Activated T-cell treated with anti-CD3 and anti-CD28 coated beads, Interleukin-2, amount 50 U/mL, for 72 hours (primary cell): ENCODE measurements at places on chromosomes 12 and 14.

- no peak overlapping the region for H3K4me3 ChIP-seq
- DNase-seq, result no peak
- no peaks in the 10 kb centered on the region for H3K27me3 ChIP-seq
Measured at GRCh38 chr12:41743835-41744234, 400.8 kb downstream of the GXYLT1 start.

DNA sequence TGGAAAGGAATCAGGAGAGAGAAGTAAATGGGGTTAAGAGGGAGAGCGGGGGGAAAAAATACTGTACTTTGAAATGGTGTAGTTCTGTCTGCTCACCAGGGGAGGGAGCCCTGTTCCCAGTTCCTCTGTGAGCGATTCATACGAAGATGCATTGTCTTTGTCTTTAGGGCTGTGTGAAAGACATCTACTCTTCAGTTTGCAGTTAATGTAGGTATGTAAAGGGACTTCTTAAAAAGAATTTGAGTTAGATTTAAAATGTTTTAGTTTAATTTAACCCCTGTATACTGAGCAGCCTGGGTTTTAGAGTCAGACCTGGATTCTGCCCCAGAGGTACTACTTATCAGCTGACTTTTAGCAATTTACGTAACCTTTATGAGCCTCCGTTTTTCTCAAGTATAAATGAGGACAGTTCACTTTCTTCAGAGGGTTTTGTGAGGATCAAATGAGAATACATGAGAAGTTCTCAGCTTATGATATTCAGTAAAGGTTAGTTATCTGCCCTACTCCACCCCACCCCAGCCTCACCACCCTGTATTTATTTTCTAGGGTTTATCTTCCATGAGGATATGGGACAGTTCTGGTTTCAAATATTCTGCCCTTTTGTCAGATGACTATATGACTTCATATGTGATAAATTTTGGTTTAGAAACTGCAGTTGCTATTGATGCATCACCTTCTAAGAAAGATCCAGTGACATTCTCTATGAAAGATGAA is 82.5 kb upstream of the EVL start:
- no peak overlapping the region for H3K4me3 ChIP-seq
- H3K4me1 ChIP-seq, result peaks cover 23% of the 10 kb centered on the region
- DNase-seq, result peak; percentile 58

DNA sequence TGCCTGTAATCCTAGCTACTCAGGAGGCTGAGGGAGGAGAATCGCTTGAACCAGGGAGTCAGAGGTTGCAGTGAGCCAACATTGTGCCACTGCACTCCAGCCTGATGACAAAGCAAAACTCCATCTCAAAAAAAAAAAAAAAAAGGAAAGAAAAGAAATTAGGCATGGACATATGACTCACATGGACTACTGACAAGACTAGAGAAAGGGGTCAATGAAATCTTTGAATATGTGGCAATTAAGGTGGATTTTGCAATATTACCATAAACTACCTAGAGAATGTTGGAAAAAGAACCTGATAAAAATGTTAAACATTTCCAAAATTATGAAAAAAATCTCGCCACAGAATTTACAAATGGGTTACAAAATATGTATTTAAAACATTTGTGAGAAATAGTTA is 873.6 kb downstream of the C12orf50 start:
- no peaks in the 10 kb centered on the region for H3K4me1 ChIP-seq
- H3K36me3 ChIP-seq, result no peaks in the 10 kb centered on the region
- DNase-seq, result no peak
- H3K27ac ChIP-seq, result no peak overlapping the region
- no peak overlapping the region for H3K4me3 ChIP-seq
- H3K27me3 ChIP-seq, result no peaks in the 10 kb centered on the region

DNA sequence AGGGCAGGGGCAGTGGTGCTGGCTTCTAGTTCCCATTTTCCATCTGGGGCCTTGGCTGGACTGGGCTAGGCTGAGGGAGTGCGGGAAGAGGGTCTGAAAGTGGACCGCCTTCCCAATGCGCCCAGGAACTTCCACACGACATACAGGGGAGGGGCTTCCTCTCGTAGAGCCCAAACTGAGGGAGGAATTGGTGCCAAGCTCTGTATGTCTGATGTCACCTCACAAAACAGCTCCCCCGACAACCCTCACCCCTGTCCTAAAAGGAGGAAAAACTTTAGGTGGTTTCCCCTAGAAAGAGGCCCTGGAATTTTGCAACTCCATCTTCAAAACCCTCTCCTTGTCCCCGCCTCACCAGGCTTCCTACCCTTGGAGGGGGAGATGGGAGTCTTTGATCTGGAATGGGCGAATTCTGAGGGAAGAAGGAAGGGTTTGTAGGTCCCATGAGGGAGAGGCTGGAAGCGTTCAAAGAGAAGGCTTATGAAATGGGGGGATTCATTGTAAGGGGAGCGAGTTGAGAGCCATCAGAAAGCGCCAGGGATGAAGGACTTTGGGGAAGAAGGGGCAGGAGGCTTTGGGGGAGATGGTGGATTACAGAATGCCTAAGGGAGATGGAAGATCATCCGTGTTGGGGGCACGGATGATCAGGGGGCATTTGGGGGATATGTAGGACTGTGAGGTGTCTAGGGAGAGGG is 844 bp downstream of the GLTP start:
- H3K36me3 ChIP-seq, result no peaks in the 10 kb centered on the region
- peak overlapping the region; percentile 99 for H3K4me3 ChIP-seq
- H3K4me1 ChIP-seq, result peaks cover 63% of the 10 kb centered on the region
- DNase-seq, result no peak
- H3K27ac ChIP-seq, result peak overlapping the region; percentile 89
- no peaks in the 10 kb centered on the region for H3K27me3 ChIP-seq

GRCh38 chr12:56434828-56435227 is 14.4 kb downstream of the TIMELESS start:
- no peaks in the 10 kb centered on the region for H3K27me3 ChIP-seq
- H3K27ac ChIP-seq, result no peak overlapping the region
- H3K4me1 ChIP-seq, result no peaks in the 10 kb centered on the region
- DNase-seq, result no peak
- no peak overlapping the region for H3K4me3 ChIP-seq

DNA sequence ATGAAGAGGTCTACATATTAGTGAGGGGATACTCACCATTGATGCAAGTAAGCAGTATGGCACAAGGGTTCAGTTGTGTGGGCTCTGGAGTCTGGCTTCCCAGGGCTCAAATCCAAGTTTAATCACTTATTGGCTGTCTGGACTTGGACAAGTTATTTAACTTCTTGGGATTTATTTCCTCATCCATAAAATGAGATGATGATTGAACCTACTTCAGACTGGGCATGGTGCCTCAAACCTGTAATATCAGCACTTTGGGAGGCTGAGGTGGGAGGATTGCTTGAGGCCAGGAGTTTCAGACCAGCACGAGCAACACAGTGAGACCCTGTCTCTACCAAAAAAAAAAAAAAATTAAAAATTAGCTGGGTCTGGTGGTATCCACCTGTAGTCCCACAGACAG is 67.9 kb downstream of the KCNK10 start:
- H3K36me3 ChIP-seq, result no peaks in the 10 kb centered on the region
- no peaks in the 10 kb centered on the region for H3K4me1 ChIP-seq
- H3K4me3 ChIP-seq, result no peak overlapping the region
- peaks cover 34% of the 10 kb centered on the region for H3K27me3 ChIP-seq
- no peak overlapping the region for H3K27ac ChIP-seq
- DNase-seq, result no peak

- H3K27ac ChIP-seq, result no peak overlapping the region
- no peaks in the 10 kb centered on the region for H3K36me3 ChIP-seq
- no peak overlapping the region for H3K4me3 ChIP-seq
- H3K4me1 ChIP-seq, result no peaks in the 10 kb centered on the region
Measured at GRCh38 chr12:131568336-131568735, 142.6 kb upstream of the SFSWAP start.

DNA sequence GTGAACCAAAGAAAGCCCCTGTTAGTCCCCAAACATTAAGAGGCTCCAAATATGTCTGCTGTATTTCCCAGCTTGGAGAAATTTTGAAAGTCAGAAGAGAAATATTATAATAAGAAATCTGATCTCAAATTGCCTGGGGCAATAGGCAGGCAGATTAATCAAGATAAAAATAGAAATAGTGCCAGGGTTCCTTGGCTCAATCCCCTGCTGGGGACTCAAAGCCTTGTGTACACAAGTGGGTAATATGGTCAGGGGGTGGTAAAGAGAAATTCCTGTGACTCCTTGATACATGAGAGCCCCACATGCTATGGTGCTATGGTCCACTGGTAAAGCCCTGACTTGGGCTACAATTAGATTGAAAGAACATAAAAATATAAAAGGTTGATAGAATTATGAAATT is 41.3 kb upstream of the ARID2 start:
- DNase-seq, result no peak
- H3K4me3 ChIP-seq, result no peak overlapping the region
- H3K4me1 ChIP-seq, result peaks cover 22% of the 10 kb centered on the region
- peaks cover 18% of the 10 kb centered on the region for H3K27me3 ChIP-seq
- H3K36me3 ChIP-seq, result no peaks in the 10 kb centered on the region
- no peak overlapping the region for H3K27ac ChIP-seq

DNA sequence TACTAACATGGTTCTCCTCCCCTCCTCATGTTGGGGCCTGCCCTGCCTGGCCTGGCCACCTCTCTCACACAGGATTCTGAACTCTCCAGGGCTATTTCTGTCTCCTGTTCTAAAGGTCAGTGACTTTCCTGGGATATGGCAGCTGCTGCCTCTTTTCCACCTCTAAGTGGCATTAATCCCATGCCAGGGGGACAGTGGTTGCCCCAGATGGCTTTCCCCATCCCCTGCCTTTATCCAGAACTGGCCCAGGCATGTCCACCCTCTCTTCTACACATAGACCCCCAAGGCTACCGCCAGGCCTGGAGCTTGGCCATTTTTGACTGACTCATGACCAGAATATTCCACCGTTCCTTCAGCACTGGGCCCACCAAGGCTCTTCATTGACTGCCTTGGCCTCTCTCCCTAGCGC is 90.4 kb downstream of the IRF2BPL start:
- no peak for DNase-seq
- no peak overlapping the region for H3K27ac ChIP-seq
- H3K4me1 ChIP-seq, result peaks cover 18% of the 10 kb centered on the region
- no peaks in the 10 kb centered on the region for H3K36me3 ChIP-seq
- no peaks in the 10 kb centered on the region for H3K27me3 ChIP-seq
- H3K4me3 ChIP-seq, result no peak overlapping the region

GRCh38 chr12:38664661-38665269 is 240.6 kb downstream of the CPNE8 start:
- peaks cover 6% of the 10 kb centered on the region for H3K36me3 ChIP-seq
- no peak for DNase-seq
- no peaks in the 10 kb centered on the region for H3K27me3 ChIP-seq
- H3K4me3 ChIP-seq, result no peak overlapping the region
- H3K27ac ChIP-seq, result no peak overlapping the region

DNA sequence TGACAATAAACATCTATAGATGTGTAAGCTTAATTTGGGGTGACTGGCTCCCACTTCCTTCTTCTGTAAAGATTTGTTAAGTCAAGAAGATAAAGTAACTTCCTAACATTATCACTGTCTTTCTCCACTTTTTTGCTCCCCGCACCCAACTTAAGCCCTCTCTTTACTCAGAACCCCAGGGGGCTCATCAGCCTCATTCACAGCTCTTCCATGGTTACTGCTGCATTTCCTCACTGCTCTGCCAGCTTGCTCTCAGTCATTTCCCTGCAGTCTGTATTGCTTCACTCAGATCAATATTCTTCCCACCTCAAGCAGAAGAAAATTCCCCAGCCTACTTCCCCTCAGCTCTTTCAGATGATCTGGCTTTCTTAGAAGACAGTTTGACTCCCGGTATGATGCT is 102.0 kb downstream of the PIK3C2G start:
- no peaks in the 10 kb centered on the region for H3K4me1 ChIP-seq
- H3K27me3 ChIP-seq, result no peaks in the 10 kb centered on the region
- no peak overlapping the region for H3K27ac ChIP-seq
- no peak for DNase-seq

DNA sequence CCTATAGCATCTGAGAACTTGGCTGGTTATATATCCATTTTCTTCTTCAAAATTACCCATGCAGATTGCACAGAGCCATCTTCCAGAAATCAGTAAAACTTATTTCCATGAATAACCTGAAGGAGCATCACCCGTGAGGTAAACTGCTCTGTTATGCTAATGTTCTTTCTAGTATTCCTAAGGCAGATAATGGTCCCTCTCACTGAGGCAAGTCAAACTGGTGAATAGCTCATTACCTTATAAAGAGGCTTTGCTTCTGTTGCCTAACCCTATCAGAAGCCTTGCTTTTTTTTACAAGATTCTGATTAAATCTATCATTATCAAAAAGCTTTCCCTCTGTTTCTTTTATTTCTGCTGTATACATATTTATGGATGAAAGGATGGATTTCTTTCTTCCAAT is 307.6 kb upstream of the FLRT2 start:
- H3K4me1 ChIP-seq, result no peaks in the 10 kb centered on the region
- H3K36me3 ChIP-seq, result no peaks in the 10 kb centered on the region
- H3K4me3 ChIP-seq, result no peak overlapping the region
- no peak overlapping the region for H3K27ac ChIP-seq
- DNase-seq, result no peak

DNA sequence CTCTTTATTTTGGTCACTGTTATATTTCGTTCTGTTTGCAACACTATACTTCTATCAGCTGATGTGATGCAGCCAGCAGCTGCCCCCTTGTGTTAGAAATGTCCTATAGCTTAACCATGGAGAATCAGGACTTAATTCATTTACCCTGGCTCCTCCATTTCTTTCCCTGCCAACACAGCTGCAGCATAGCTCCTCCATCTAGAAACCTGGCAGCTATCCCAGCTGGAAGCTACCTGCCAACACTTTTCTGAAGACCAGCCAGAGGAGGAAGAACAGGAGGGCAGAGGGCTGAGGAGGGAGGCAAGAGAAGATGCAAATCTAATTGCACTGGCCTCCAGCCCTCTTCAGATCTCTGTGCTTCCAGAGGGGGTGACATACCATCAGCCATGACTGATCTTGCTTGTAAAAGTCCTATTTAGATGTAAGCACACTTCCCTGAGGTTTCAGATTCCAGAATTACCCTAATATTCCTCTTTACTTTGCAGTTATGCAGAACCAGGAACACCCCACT is 156.8 kb upstream of the TMEM260 start:
- H3K4me3 ChIP-seq, result no peak overlapping the region
- H3K4me1 ChIP-seq, result no peaks in the 10 kb centered on the region
- no peak overlapping the region for H3K27ac ChIP-seq
- peak; percentile 7 for DNase-seq
- H3K27me3 ChIP-seq, result peaks cover 5% of the 10 kb centered on the region
- no peaks in the 10 kb centered on the region for H3K36me3 ChIP-seq

DNA sequence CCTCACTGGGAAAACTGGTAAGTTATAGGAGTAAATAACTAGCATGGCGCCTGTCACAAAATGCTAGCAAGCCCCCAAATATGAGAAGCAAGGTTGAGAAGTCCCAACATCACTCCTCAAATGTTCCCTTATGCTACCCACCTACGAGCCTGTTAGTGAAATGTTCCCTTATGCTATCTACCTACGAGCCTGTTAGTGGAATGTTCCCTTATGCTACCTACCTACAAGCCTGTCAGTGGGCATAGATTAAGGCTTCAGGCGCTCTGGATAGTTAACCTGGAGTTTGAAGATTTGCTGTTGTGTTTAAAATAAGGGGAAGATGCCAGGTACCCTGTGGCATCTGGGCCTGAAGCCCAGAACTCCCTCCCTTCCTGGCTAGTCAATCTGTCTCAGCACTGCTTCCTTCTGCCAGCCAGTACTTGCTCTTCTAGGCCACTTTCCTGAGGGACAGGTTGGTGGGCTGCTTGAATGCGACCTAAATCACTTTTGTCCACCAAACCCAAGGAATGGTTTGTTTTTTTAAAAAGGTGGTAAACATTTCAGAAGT is 67.1 kb upstream of the SINHCAF start:
- H3K27me3 ChIP-seq, result no peaks in the 10 kb centered on the region
- H3K27ac ChIP-seq, result no peak overlapping the region
- no peaks in the 10 kb centered on the region for H3K36me3 ChIP-seq
- no peak overlapping the region for H3K4me3 ChIP-seq
